G401 (cell line): ENCODE measurements at places on chromosomes 11 and 22. TPM values are rescaled to one million over a fixed set of nuclear protein-coding genes. Genes with fewer than 3 reads are reported as not detected.

FADD gene
- total RNA-seq: 65.3 and 69.2 TPM in 2 replicates

RAB1B gene
- 67.8 and 81.8 TPM in 2 replicates for total RNA-seq

OR51B4 gene
- total RNA-seq: not detected in 2 replicates

TMPRSS13 gene
- total RNA-seq: not detected in 2 replicates

GRCh38 chr11:10314199-10315072, 9.6 kb downstream of the ADM start:
- DNase-seq: peak; percentile 60

DNA sequence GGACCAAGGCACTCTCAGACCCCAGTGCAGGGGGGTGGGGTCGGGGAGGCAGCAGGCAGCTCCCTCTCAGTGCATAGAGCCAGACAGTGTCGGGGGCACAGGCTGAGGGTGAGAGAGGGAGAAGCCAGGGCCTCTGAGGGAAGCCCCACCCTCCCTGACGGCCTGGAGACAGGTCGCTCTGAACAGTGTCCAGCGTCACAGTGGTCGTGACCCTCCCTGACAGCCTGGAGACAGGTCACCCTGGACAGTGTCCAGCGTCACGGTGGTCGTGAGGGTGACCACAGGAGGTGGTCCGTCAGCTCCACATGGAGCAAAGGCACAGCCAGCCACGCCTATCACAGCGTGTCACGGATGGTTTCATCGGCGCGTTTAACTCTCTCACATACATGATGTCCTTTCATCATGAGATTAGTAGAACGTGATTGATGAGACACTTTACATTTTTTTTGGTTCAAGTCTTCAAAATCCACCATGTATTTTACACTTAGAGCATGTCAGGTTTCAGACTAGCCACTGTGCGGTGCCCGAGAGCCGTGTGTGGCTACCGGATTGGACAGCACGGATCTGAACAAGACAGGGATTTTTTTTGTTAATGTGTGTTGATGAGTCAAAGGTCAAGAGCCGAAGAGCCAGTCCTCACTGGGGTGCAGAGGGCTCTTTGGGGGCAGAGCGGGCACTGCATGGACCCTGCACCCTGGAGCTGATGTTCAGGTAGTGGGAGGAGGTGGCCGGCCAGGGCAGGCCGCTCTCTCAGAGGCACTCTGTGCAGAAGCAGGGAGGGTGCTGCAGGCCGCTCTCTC, 23.9 kb upstream of the PANX2 start:
- DNase-seq: peak; percentile 91

DNA sequence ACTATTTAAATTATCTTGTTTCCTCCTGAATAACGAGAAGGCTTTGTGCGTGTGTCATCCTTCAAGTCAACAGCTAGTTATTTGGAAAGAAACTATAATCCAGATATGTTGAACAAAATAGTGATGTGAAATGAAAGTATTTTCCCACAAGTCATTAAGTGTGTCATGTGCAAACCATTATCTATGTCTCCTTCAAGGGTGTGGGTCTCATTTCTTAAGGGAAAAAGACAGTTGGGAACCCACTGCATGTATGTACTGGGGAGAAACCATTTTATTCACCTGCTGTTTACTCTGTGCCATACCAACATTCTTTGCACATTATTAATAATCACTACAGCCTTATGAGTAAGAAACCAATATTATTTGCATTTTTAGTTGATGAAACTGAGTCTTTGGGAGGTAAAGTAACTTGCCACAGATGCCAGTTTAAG, 145.3 kb upstream of the CTSC start:
- no peak for DNase-seq

GRCh38 chr11:34606326-34607120, 14.4 kb upstream of the EHF start:
- DNase-seq: no peak

GRCh38 chr11:17525570-17525969, 18.6 kb downstream of the USH1C start:
- no peak for DNase-seq

DNA sequence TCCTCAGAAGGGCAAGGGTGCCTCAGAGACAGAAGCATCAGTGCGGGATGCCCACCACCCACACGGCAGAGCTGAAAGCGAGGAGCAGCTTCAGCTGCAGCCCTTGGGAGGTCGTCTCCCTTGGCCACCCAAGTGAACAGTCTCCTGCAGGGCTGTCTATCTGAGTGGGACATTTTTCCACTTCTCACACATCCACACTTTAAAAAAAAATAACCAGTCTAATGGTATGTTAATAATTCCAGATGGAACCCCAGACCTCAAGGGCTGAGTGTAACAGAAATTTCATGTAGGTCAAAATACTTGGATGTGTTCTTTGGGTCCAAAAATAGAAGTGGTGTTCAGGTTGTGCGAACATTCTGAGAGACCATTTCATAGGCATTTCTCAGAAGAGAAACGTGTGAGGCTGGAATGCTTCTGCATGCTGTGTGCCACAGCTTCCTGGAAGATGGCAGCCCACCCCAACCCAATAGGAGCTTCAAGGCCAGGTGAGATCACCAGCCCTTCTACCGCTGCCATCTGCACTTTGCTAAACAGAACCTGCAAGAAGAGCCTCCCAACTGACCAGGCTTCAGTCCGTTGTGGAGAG, 623.2 kb downstream of the OPCML start:
- DNase-seq: peak; percentile 82

DNA sequence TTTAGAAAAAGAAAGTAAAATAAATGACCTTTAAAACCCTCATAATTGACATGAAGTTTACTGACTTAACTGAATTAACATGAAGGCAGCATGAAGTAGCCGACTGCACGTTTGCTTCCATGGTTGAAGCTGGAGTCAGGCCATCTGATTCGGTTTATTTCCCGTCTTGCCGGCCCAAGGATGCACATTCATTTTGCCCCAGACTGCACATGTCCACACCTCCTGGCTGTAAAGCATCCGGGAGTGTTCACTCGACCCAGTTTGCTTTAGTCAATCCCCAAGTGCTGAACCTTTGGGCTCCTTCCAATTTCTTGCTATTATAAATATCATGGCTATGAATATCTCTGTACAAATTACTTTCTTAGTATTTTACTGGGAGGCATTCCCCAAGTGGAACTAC, 17.7 kb upstream of the TUB start:
- no peak for DNase-seq
